ENCODE measurements at places on chromosomes 2 and 18.

DNA sequence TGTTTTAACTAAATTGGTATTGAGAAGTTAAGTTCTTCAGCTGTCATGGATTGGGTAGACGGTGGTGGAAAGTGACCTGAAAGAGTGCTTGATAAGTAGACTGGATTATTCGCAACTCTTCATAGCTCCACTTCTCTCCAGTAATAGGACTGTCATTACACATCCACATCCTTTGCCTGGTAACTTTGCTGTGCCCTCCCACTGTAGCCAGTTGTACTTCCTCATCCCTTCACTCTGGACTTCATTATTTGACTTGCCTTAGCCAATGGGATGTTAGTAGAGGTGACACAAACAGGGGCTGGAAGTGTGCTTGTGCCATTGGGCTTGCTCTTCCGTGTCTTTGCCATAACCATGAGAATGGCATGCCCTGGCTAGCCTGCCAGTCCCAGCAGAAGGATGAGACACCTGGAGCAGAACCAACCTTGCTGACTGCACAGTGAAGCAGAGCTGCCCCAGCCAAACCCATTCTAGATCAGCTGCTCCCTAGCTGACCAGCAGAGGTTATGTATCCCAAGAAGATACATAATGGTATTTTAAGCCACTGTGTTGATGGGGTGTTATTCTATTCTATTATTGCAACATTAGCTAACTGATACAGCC lies 16.9 kb downstream of the QPCT start:
- H3K36me3 ChIP-seq, result no peaks in the 10 kb centered on the region
- H3K4me1 ChIP-seq, result no peaks in the 10 kb centered on the region
- no peak overlapping the region for H3K4me3 ChIP-seq
- no peaks in the 10 kb centered on the region for H3K27me3 ChIP-seq
- no peak for DNase-seq

- no peaks in the 10 kb centered on the region for H3K27me3 ChIP-seq
- no peaks in the 10 kb centered on the region for H3K4me1 ChIP-seq
- no peaks in the 10 kb centered on the region for H3K36me3 ChIP-seq
- no peak overlapping the region for H3K4me3 ChIP-seq
- no peak for DNase-seq
- no peak overlapping the region for H3K27ac ChIP-seq
Measured at GRCh38 chr18:53843763-53844162, 380.7 kb downstream of the MBD2 start.

DNA sequence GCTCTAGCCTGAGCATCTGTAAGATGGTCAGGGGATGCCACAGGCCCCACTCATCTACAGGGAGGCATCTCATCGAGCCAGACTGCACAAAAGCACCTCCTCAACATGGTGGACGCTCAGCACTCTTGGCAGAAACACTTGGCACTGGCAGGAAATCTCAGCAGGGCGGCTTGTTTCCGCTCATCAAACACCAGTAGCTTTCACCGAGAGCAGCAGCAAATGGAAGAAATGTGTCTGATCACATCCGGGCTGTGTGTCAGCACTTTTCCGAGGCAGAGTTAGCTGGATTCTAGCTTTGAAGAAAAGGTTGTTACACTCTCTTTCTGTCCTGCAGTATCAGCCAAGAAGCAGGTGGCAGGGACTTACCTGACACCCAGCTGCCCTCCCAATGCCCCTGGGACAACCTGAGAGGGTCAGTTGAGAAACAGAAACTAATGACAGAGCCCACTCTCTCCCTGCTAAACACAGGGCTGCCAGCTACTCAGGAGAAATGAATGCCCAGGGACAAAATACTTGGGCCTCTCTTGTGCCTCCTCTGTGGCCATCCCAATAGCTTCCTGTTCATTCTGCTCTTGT lies 68.9 kb upstream of the FZD7 start:
- H3K27me3 ChIP-seq, result no peaks in the 10 kb centered on the region
- H3K4me3 ChIP-seq, result no peak overlapping the region
- H3K4me1 ChIP-seq, result no peaks in the 10 kb centered on the region
- peak; percentile 38 for DNase-seq

GRCh38 chr2:109058191-109058632 lies 69.2 kb upstream of the EDAR start:
- H3K36me3 ChIP-seq, result no peaks in the 10 kb centered on the region
- no peak overlapping the region for H3K27ac ChIP-seq
- no peak for DNase-seq
- no peaks in the 10 kb centered on the region for H3K4me1 ChIP-seq

GRCh38 chr2:2704428-2705090 lies 373.5 kb upstream of the MYT1L start:
- H3K4me1 ChIP-seq, result peaks cover 21% of the 10 kb centered on the region
- DNase-seq, result no peak
- peak overlapping the region; percentile 66 for H3K27ac ChIP-seq
- no peaks in the 10 kb centered on the region for H3K36me3 ChIP-seq
- no peaks in the 10 kb centered on the region for H3K27me3 ChIP-seq

All from left lung (tissue), 14 donors.